ENCODE measurements at places on chromosomes 6 and 20. TPM values are rescaled to one million over a fixed set of nuclear protein-coding genes. Genes with fewer than 3 reads are reported as not detected.
A peak's percentile ranks its signal among the peaks of the same experiment; 100 is the strongest.

- DNase-seq = no peak
Observed at GRCh38 chr6:87817183-87817582, 115.2 kb upstream of the AKIRIN2 start.

- DNase-seq = no peak
Observed at GRCh38 chr20:25549843-25550477, 35.4 kb downstream of the NINL start.

DNA sequence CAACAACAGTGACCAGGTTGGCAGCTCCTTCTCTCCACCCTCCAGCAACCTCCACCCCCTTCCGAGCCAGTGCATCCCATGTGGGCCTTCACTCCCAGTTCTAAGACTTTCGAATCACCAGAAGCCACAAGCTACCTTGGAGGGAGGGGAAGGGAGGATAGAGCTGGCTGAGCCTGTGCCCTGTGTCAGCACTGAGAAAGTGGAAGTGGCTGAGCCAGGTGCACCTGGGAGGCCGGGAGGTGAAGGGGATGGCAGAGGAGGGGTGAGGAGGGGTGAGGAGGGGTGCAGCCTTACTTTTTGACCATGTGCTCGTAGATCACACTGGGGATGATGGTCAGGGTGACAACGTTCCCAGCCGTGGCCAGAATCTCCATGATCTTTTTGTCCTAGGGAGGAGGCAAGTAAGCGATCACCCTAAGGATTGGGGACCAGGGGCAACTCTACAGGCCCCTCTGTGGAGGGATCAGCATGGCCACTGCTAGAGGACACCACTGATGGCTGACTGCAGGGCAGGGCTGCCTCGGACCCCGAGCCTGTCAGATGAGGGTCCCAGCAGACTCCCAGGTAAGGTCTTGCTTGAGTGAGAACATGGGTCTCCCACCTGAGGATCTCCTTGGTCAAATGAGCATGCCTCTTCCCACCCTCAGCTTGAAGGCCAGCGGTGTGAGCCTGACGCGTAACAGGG is 18.3 kb downstream of the SDCBP2 start:
- no peak for DNase-seq

Gene FABP7
- not detected for total RNA-seq

DNA sequence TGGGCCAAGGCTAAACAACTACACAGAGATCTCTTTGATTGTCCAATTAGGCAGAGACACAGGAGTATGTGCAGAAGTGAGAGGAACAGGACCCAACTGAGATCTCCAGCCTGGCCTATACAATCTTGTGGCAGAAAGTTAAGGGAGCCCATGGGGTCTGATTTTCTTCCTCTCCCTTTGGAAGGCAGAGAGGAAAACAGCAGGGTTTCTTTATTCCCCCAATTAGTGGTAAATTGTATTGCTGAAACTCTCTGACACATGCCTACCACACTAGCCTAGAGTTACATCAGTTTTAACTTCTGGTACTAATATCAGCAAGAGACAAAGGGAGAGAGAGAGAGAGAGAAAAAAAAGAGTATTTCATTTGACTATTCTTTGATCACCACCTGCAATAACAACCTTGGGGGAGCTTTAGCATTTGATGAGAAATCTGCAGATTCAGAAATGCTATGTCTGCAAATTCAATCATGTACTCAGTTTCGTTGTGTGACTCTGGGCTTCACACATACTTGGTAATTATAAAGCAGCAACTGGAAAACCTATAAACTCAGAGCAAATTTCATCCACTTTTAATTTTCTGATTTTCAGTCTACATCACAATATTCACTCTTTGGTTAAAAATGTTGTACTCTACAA is 260.3 kb upstream of the SPTLC3 start:
- DNase-seq = no peak

Gene HCRTR2
- total RNA-seq = not detected

- no peak for DNase-seq
Observed at GRCh38 chr6:15329197-15329671, 83.4 kb downstream of the JARID2 start.

Gene GPLD1
- 1.1 TPM for total RNA-seq

DNA sequence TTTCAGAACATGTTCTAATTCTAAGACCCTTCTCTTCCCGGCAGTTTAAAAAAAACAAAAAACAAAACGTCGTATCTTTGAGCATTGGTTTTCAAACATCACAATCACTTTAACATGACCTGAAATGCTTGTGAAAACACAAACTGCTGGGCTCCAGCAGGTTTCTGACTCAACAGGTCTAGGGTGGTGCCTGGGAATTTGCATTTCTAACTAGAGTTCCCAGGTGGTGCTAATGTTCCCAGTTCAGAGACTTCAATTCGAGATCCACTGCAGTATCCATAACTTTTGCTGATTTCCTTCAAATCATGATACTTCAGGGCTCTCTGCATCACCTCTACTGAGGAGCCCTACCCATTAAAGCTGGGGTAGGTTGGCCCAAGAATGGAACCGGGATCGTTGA is 850 bp upstream of the SMPDL3A start:
- no peak for DNase-seq

DNA sequence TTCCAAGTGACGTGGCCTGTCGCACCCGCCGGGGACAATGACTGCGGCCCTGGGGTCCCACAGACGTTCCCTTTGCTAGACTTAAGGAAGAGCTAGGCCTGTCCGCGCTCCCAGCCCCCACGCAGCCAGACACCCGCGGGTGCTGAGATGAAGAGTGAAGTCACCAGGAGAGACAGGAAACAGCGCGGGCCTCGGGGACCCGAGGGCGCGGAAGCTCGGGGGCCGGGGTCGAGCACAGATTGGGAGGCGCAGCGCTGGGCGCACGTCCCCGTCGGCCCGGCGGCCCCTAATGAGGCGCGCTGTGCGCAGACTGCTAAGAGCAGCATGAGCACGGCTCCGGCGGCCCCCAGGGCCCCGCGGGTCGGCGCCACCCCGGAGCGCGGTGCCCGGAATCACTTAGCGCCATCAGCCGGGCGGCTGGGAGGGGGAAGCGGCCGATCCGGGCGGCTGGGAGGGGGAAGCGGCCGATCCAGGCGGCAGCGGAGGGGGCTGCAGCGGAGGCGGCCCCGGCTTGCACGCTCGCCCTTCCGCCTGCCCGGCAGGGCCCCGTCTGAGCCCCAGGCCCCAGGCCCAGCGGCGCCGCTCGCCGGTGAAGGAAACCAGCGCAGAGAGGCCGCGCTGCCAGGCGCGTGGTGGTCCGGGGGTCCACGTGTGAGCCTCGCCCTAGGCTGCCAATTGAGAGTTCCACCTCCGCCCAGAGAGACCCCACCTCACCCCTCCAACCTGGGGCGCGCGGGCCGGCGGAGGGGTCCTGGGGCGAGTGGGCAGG is 8.3 kb upstream of the AVP start:
- peak; percentile 37 for DNase-seq

GRCh38 chr6:82083646-82084045 is 163.9 kb downstream of the IBTK start:
- no peak for DNase-seq

GRCh38 chr20:35066194-35066593 is 26.4 kb downstream of the TRPC4AP start:
- no peak for DNase-seq

Gene HDDC2
- total RNA-seq = 92.0 TPM

DNA sequence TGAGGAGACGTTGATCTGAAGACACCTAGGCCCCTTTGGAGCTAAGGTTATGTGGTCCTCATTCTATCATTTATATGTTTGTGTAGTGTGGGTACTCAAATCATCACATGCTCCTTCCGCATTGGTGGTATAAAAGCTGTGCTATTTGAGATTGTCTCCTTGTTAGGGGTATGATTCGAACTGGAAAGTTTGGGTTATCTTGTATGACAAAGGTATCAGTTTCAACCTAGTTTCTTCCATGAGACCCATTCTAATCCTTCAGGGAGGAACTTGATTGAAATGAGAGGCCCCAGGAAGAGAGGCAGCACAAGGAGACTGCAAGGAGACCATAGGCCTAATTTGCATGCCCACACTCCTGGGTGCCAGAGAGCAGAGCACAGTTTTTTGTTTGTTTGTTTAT is 104.2 kb upstream of the TIAM2 start:
- DNase-seq = no peak

Gene CNR1
- 0.47 TPM for total RNA-seq

GRCh38 chr6:128230267-128230989 is 290.0 kb downstream of the PTPRK start:
- no peak for DNase-seq

DNA sequence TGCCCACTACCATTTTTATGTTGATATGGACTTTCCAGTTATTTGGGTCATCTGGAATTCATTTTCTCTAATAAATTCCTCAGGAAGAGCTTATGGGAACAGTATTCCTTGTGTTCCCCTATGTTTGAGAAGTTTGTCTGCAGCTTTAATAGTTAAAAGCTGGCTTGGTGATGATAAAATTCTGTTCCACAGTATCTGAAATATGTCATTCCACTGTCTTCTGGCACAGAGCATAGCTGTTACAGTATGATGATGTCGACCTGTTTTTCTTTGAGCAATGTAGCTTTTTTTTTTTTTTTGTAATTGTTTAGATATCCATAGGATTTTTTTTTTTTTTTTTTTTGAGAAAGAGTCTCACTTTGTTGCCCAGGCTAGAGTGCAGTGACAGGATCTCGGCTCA is 43.2 kb downstream of the NCOA3 start:
- no peak for DNase-seq

DNA sequence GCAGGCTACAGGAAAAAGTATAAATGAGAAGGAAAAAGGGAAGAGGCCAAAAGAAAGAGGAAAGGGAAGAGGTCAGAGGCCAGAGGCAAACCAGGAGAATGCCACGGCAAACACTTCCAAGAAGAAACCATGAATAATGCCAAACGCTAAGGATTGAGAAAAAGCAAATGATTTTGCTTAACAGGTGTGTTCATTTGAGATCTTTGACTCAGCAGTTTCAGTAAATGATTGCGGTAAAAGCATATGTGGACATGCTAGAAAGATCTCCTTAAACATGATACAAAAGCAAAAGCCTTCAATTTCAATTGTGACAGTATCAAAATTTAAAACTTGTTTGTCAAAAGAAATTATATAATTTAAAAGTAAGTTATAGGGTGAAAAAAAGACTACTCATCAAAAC is 70.6 kb downstream of the UBE3D start:
- DNase-seq = no peak

DNA sequence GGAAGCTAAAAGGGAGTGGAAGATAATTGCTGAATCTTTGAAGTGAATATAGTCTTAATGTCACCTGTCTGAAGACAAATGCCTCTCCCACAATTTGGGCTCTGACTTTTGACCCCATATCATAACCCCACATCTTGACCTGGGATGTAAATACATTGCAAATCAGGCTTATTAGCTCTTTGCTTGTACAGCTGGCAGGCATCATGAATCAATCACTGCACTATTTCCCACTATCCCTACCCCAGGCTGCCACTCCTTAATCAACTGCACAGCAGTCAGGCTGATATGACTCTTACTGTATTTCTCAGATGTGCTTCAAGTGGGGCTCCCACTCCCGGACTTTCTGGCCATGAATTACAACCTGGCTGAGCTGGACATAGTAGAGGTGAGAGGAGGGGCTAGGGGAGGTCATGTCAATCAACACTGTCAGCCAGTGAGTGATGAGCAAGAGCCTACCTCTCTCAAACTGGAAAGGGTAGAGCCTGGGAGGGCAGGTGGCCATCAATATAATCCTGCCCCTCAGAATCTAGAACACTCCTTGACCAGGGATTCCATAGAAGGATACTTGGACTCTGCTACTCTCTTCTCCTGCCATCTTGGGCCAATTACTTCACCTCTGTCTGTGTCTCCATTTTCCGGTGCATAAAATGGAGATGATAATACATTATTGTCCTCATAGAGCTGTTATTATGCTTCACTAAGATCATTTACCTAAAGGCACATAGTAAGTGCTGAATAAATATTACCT is 10.5 kb upstream of the BPIFB3 start:
- DNase-seq = no peak

- DNase-seq = no peak
Observed at GRCh38 chr20:42862446-42862845, 327.3 kb downstream of the PTPRT start.

DNA sequence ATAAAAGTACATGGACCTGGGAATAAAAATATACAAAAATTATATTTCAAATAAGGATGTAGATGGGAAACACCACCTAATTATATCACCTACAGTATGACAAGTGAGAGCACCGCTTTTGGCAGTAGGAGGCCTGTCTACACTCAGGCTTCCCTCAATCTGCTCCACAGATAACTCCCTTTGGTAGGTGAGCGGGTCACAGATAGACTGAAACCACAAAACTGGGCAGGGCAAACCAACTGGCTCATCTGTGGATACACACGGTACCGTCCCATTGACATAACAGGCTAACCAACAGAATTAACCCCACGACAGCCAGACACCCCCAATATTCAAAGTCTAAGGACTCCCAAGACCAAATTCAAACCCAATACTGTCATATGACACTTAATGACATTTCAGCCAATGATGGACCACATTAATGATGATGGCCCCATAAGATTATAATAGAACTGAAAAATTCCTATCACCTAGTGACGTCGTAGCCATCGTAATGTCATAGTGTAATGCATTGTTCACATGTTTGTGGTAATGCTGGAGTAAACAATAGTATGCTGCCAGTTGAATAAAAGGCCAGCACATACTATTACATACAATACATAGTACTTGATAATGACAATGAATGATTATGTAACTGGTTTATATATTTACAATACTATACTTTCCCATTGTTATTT is 109.7 kb downstream of the MBOAT1 start:
- no peak for DNase-seq

DNA sequence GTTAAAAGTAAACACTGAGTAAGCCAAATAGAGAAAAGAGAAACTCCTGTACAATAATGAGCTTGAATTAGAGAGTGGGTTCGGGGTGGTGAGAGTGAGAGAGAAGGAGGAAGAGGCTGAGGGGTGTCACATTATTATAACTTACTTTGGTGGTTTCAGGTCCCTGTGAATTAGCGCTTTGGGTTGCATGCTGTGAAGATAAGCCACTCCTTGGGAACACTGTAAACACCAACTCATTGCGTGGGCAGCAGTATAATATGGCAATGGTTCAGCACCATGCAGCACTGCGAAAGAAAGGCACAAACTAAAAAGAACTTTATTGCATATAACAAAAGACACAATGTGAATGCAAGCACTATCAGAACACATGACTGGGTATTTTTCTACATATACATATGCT is 26.9 kb downstream of the MAP3K7 start:
- DNase-seq = no peak

- DNase-seq = no peak
Observed at GRCh38 chr20:61723529-61724257, 342.0 kb downstream of the TAF4 start.

GRCh38 chr6:88179692-88180091 is 13.5 kb upstream of the CNR1 start:
- no peak for DNase-seq

Gene CFB
- total RNA-seq = 39.6 TPM

Gene ZKSCAN3
- 4.7 TPM for total RNA-seq

DNA sequence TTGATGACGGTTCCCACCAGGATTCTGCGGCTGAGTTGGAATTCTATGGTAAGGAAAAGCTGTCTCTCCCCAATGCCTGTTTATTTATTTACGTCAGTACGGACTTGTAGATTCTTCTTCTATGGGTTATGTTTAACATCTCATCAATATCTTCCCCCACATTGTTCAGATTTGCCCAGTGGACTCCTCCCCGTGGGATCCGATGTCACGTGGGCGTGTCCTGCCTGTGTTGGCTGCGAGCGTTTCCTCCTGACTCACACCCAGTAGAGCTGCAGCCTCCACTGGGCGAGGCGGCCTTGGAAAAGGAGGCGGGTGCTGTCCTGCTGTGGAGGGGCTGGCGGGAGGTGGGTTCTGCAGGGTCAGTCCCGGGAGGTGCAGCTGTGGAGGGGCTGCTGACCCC is 46.8 kb upstream of the SLCO4A1 start:
- DNase-seq = peak; percentile 68

GRCh38 chr20:37523911-37524700 is 3.1 kb downstream of the NNAT start:
- DNase-seq = no peak

- DNase-seq = no peak
Observed at GRCh38 chr6:79127660-79128059, 49.6 kb upstream of the PHIP start.
